ENCODE measurements at places on chromosomes 7 and 10.
A peak's percentile ranks its signal among the peaks of the same experiment; 100 is the strongest.

GRCh38 chr7:74199551-74200355 lies 10.1 kb upstream of the LAT2 start:
- peak; percentile 77 for DNase-seq

- no peak for DNase-seq
Observed at GRCh38 chr10:60994128-60994527, 50.1 kb upstream of the RHOBTB1 start.

DNA sequence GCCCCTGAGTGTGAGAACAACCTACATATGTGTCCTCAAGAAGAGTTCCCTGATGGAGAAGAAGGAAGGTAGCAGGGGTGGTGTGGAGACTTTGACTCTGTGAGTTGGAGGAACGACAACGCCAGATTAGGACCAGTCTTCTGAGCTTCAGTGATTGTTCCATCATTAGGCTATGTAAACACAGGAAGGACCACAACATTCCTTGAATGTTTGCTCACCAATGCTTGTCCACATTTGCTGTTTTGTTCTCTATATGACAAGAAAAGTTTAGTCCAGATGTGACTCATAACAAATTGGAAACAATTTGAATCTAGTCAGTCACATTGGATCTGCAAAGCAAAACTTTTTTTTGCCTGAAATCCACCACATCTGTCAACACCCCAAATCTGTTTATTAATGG lies 62.7 kb downstream of the ENTPD1 start:
- DNase-seq: peak; percentile 55

GRCh38 chr10:129030996-129031843 lies 435.8 kb upstream of the MGMT start:
- peak; percentile 80 for DNase-seq

- no peak for DNase-seq
Observed at GRCh38 chr10:121236621-121237020, 361.6 kb downstream of the FGFR2 start.

DNA sequence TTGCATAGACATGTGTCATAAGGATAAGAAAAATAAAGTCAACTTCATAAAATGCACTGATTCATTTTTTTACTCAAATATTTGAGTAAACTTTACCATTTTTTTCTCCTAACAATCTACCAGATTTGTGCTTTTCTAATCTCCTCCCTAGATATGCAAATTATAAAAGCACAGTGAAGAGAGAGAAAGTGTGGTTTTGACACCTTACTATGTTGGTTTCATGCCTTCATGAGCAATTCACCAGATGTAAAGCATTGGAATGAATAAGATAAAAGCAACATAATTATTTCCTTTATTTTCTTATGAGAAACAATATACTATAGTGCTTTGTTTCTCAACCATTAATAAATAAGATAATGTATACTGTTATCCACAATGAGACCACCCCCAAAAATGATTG lies 432.5 kb upstream of the PCDH15 start:
- no peak for DNase-seq

DNA sequence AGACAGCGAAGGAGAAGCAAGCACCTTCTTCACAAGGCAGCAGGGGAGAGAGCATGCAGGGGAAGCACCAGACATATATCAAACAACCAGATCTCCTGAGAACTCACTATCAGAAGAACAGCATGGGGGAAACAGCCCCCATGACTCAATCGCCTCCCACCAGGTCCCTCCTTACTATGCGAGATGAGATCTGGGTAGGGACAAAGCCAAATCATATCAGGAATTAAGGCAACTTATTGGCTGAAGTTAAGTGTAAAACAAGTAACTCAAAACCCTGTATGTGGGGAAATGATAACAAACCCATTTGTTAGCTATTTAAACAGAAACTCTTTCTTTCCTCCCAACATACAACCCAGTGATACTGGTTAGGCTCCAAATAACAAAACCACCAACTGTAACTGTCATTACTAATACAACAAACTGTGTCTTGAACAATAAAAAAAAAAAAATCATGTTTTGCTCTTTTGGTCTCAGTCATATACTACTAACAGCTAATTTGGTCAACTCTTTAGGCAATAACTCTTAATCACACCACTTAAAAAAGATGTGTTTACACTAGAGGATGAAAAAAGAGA lies 57.8 kb downstream of the MINDY3 start:
- DNase-seq: no peak

GRCh38 chr10:72729528-72729927 lies 37.6 kb downstream of the MCU start:
- no peak for DNase-seq

DNA sequence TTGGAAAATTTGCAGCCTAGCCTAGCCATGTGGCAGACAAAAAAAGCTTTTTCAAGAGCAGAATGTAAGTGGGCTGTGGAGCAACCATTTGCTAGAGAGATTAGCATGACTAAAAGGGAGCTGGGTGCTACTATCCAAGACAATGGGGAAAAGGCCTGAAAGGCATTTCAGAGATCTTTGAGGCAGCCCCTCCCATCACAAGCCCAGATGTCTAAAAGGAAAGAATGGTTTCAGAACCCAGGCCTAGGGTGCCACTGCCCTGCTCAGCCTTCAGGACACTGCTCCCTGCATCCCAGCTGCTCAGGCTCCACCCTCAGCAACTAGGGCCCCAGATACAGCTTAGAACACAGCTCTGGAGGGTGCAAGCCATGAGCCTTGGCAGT lies 24.7 kb downstream of the PNLIPRP3 start:
- DNase-seq: no peak

GRCh38 chr10:77602913-77603533 lies 34.6 kb downstream of the KCNMA1 start:
- no peak for DNase-seq

- DNase-seq: no peak
Observed at GRCh38 chr10:123502983-123503382, 163.2 kb upstream of the GPR26 start.

GRCh38 chr7:13897819-13898218 lies 91.6 kb downstream of the ETV1 start:
- no peak for DNase-seq

GRCh38 chr10:87095236-87095945 lies 385 bp downstream of the SHLD2 start:
- peak; percentile 91 for DNase-seq

Measured in islet precursor cell (in vitro differentiated cells).